ENCODE measurements at places on chromosomes 7 and 10.

GRCh38 chr10:71978988-71979691 lies 14.9 kb downstream of the CHST3 start:
- DNase-seq = no peak

- no peak for DNase-seq
These were observed 83.7 kb downstream of the USP6NL start for GRCh38 chr10:11527691-11528255.

- DNase-seq = no peak
These were observed 60.1 kb downstream of the IKZF1 start for GRCh38 chr7:50364645-50365044.

GRCh38 chr10:103896225-103896624 lies 21.8 kb downstream of the STN1 start:
- DNase-seq = no peak

GRCh38 chr7:30474893-30475292 lies 3.7 kb downstream of the NOD1 start:
- DNase-seq = no peak

GRCh38 chr10:49678827-49679479 lies 498 bp upstream of the C10orf53 start:
- DNase-seq = no peak

DNA sequence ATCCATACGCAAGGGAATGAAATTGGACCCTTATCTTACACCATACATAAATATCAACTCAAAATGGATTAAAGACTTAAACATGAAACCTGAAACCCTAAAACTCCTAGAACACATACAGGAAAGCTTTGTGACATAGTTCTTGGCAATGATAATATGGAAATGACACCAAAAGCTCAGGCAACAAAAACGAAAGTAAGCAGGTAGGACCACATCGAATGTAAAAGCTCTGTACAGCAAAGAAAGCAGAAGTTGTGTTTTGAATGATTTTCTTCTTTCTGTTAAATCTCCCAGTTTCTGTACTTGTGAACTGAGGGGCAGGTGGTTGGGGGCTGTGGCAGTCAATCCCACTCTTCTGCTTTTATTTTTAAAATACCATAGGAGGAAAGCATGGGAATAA lies 368.4 kb upstream of the PODXL start:
- DNase-seq = no peak

- no peak for DNase-seq
These were observed 147.2 kb downstream of the MYOF start for GRCh38 chr10:93334901-93335327.

- DNase-seq = no peak
These were observed 107.0 kb upstream of the RET start for GRCh38 chr10:42969909-42970308.

GRCh38 chr10:131277969-131278368 lies 33.6 kb downstream of the TCERG1L start:
- DNase-seq = no peak

GRCh38 chr10:27138277-27138676 lies 15.9 kb downstream of the YME1L1 start:
- no peak for DNase-seq

- peak; percentile 64 for DNase-seq
These were observed 735 bp downstream of the JCAD start for GRCh38 chr10:30058570-30059132.

DNA sequence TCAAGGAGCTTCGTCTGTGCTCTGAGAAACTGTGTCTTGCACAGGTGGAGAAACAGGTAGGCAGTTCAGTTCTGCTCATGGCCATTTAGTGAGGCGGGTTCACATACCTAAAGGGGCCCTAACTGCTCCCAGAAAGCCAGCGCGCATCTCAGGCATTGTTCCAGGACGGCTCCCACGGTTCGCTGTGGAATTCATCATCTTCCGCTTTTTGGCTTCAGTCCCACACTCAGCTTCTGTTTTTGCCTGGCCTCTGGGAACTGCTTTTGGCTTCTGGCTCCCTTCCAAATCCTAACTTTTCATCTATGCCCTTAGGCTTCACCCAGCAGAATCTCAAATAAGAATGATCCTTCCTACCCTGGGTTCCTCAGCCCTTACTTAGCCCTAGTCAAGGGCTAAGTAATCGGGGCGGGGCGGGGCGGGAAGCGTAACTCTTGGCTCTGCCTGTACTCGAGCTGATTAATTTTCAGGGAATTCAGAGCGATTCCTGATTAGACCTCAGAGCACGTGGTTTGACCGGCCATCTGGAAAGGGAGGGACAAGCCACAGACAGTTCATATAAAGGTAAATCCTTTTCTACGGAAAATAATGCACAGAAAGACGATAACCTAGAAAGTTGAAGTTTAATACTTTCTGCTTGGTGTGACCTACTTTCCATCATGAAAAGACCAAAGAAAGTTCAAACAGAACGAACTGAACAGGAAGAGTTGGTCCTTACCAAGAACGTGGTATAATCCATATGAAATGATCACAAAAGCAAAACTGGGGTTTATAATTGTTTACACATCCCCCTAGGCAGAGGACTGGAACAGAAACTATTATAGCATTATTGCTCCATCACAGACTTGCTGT lies 105.7 kb downstream of the ST8SIA6 start:
- DNase-seq = peak; percentile 70

GRCh38 chr10:28661035-28661434 lies 16.3 kb upstream of the BAMBI start:
- no peak for DNase-seq

DNA sequence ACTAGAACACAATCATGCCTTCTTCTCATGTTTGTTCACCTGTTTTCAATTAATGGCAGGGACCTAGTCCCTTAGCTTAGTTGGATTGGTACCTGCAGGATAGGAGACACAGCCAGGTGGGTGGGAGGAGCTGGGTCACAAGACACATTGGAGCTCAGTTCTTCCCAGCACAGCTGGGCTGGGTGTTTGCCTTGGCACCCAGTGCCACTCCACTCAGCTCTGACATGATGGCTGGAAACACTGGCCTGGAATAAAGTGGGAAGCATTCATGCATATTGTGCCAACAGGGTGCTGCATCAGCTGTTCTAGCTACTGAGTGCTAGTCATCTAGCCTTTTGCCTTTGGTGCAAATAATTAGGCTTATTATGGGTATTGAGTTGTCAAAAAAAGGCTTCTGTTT lies 226.1 kb downstream of the PTEN start:
- DNase-seq = no peak

DNA sequence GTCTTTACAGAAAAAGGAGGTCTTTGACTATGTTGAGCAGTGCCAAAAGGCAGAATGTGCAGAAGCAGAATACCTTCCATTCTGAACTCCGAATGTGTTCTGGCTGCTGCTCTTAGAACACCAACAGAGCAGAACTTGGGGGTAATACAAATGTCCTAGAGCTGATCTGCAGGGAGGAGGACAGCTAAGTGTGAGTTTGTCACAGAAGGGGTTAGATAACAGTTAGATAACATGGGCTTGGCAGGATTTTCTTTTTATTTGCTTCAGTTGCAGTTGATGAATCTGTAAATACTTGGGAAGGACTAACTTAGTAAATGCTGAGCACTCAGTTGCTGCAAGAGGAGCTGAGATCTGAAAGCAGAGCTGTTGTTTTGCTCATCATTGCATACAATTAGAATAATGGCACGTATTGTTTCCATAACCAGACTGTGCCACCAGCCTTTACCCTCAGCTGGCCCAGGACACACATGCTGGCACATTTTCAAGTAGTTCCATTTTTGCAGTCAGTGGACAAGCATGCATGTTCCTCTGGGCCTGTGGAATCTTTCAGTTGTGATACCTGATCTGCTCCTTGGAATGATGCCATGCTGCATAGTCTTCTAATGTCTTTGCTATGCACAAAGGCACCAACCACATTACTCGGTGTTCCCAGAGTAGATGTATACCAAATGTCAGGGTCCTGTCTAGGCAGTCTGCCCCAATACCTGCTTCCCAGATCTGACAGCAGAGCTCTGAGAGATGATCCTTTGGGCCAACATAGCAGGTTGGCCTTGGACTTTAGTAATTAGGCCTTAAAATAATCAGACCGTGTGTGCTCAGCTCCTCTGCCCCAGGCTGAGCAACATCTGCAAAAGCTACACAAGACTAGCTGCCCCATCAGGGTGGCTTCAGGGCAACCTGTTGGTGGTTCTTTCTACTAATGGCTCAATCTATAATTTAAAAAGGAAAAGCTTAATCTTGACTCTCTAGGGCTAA lies 55.7 kb downstream of the GSDME start:
- peak; percentile 60 for DNase-seq
